ENCODE measurements at places on chromosomes 6 and 20. TPM values are rescaled to one million over a fixed set of nuclear protein-coding genes. Genes with fewer than 3 reads are reported as not detected.

GRCh38 chr20:47464380-47465101 lies 37.1 kb upstream of the NCOA3 start:
- no peak overlapping the region for H3K27ac ChIP-seq
- no peaks in the 10 kb centered on the region for H3K36me3 ChIP-seq
- no peaks in the 10 kb centered on the region for H3K27me3 ChIP-seq
- no peak overlapping the region for H3K4me3 ChIP-seq

The NANP gene
- total RNA-seq = 1.1 TPM

GRCh38 chr6:123965894-123966293 lies 162.2 kb downstream of the NKAIN2 start:
- H3K27me3 ChIP-seq = no peaks in the 10 kb centered on the region
- no peaks in the 10 kb centered on the region for H3K36me3 ChIP-seq
- no peak overlapping the region for H3K27ac ChIP-seq
- no peaks in the 10 kb centered on the region for H3K4me1 ChIP-seq
- no peak overlapping the region for H3K4me3 ChIP-seq
- DNase-seq = no peak

GRCh38 chr6:133241901-133242636 lies 912 bp downstream of the EYA4 start:
- H3K4me3 ChIP-seq = no peak overlapping the region
- no peaks in the 10 kb centered on the region for H3K4me1 ChIP-seq
- no peaks in the 10 kb centered on the region for H3K36me3 ChIP-seq

DNA sequence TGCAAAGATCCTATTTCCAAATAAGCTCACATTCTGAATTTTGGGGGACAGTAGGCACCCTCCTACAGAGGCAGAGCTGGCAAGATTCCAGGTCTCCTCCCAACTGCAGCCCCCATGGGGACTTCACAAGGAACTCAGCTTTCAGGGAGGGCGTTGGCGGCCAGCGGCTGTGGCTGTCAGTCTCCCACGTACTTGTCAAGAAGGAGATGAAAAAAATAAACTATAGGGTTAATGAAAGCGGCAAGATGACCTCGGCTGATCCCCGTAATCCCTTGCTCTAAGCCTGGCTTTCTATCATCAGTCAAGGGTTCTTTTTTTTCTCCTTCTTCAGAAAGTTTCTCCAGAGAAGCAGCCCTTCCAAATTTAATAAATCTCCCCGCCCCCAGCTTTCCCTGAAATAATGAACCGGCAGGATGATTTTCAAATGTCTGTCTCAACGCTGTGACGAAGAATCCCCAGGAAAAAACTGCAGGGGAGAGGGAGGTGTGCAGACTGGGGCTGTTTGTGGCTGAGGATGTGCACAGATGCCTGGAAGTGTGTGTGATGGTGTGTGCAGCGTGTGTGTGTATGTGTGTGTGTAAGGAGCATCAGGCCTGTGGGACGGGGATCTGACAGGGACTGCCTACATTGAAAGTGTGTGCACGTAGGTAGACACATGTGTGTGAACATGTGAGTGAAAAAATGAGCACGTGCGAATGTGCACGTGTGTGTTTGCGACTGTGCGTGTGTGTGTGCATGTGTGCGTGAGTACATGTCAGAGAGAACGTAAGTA lies 78.7 kb downstream of the SLC2A10 start:
- H3K27me3 ChIP-seq = peaks cover 7% of the 10 kb centered on the region
- no peaks in the 10 kb centered on the region for H3K4me1 ChIP-seq
- H3K27ac ChIP-seq = no peak overlapping the region
- no peaks in the 10 kb centered on the region for H3K36me3 ChIP-seq

- H3K36me3 ChIP-seq = no peaks in the 10 kb centered on the region
- DNase-seq = no peak
- H3K4me1 ChIP-seq = peaks cover 7% of the 10 kb centered on the region
- no peaks in the 10 kb centered on the region for H3K27me3 ChIP-seq
- no peak overlapping the region for H3K27ac ChIP-seq
Observed at GRCh38 chr6:107968081-107968480, 10.1 kb upstream of the SEC63 start.

GRCh38 chr20:61119794-61120410 lies 132.2 kb upstream of the CDH4 start:
- H3K36me3 ChIP-seq = no peaks in the 10 kb centered on the region
- DNase-seq = no peak
- H3K4me1 ChIP-seq = no peaks in the 10 kb centered on the region
- no peak overlapping the region for H3K4me3 ChIP-seq
- no peak overlapping the region for H3K27ac ChIP-seq
- peaks cover 2% of the 10 kb centered on the region for H3K27me3 ChIP-seq

The COL9A3 gene
- not detected for total RNA-seq

The ZSCAN12 gene
- total RNA-seq = 2.0 TPM

The SNX9 gene
- 46.6 TPM for total RNA-seq

The SLC17A9 gene
- total RNA-seq = 5.5 TPM

The CDSN gene
- total RNA-seq = not detected

DNA sequence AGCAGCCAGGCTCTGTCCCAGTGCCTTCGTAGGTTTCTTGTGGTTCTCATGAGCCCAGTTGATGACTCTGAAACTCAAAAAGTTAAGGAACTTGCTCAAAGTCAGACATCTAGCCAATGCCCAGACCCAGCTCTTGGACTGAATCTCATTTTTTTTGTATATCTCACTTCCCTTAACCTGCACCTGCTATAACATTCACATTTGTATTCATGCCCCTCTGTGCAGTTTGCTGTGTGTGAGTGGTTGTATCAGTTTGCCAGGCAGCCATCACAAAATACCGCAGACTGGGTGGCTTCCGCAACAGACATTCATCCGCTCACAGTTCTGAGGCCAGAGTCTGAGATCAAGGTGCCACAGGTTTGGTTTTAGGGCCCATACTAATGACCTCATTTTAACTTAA lies 49.9 kb downstream of the IPCEF1 start:
- no peaks in the 10 kb centered on the region for H3K27me3 ChIP-seq
- H3K4me3 ChIP-seq = no peak overlapping the region
- DNase-seq = no peak
- H3K27ac ChIP-seq = no peak overlapping the region
- peaks cover 6% of the 10 kb centered on the region for H3K4me1 ChIP-seq

GRCh38 chr6:90421666-90422065 lies 125.0 kb upstream of the BACH2 start:
- no peak overlapping the region for H3K4me3 ChIP-seq
- no peaks in the 10 kb centered on the region for H3K36me3 ChIP-seq
- peaks cover 4% of the 10 kb centered on the region for H3K4me1 ChIP-seq
- DNase-seq = no peak
- no peaks in the 10 kb centered on the region for H3K27me3 ChIP-seq

The PDE10A gene
- total RNA-seq = not detected

- peaks cover 30% of the 10 kb centered on the region for H3K36me3 ChIP-seq
- H3K27me3 ChIP-seq = no peaks in the 10 kb centered on the region
- DNase-seq = no peak
- H3K4me1 ChIP-seq = peaks cover 94% of the 10 kb centered on the region
- no peak overlapping the region for H3K4me3 ChIP-seq
Observed at GRCh38 chr20:51535075-51535386, 7.5 kb downstream of the NFATC2 start.

The SLC22A2 gene
- total RNA-seq = not detected

- no peaks in the 10 kb centered on the region for H3K4me1 ChIP-seq
- DNase-seq = no peak
- no peaks in the 10 kb centered on the region for H3K27me3 ChIP-seq
- H3K4me3 ChIP-seq = no peak overlapping the region
- no peaks in the 10 kb centered on the region for H3K36me3 ChIP-seq
Observed at GRCh38 chr6:21149470-21149869, 444.1 kb upstream of the SOX4 start.

DNA sequence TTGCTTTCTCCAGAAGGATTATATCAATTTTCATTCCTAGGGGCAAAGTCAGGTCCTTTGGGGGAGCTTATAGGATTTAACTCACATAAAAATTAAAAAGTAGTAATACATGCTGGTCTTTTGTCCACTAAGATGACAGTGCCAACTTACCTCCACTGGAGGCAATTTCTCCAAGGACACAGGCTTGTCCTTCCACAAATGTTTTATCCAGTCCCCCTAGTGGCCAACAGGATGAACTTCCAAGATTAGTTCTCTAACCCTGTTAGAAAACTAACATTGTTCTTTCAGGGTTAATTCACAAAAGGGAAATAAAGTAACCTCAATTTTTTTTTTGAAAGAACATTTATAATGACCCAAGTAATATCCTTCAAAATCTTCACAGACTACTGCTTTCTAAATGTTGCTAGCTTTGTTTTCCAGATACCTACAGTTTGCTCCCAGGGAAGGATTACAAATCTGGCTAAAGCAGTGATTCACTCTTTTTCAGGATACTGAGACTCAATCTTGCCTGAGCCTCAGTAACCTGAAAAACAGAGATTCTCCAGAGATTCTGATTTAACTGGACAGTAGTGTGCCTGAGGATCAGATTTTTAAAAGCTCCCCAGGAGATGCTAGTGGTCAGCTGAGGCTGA lies 31.7 kb upstream of the UBR2 start:
- no peak overlapping the region for H3K27ac ChIP-seq
- H3K4me3 ChIP-seq = no peak overlapping the region
- H3K27me3 ChIP-seq = no peaks in the 10 kb centered on the region
- no peak for DNase-seq

- H3K4me3 ChIP-seq = no peak overlapping the region
- H3K27me3 ChIP-seq = no peaks in the 10 kb centered on the region
- H3K36me3 ChIP-seq = peaks cover 4% of the 10 kb centered on the region
- H3K4me1 ChIP-seq = peaks cover 3% of the 10 kb centered on the region
- H3K27ac ChIP-seq = no peak overlapping the region
Observed at GRCh38 chr20:57648878-57649616, 28.8 kb upstream of the ZBP1 start.

GRCh38 chr6:17919496-17919895 lies 67.9 kb downstream of the KIF13A start:
- no peak overlapping the region for H3K27ac ChIP-seq
- no peaks in the 10 kb centered on the region for H3K4me1 ChIP-seq
- no peaks in the 10 kb centered on the region for H3K36me3 ChIP-seq
- no peak overlapping the region for H3K4me3 ChIP-seq
- no peak for DNase-seq

DNA sequence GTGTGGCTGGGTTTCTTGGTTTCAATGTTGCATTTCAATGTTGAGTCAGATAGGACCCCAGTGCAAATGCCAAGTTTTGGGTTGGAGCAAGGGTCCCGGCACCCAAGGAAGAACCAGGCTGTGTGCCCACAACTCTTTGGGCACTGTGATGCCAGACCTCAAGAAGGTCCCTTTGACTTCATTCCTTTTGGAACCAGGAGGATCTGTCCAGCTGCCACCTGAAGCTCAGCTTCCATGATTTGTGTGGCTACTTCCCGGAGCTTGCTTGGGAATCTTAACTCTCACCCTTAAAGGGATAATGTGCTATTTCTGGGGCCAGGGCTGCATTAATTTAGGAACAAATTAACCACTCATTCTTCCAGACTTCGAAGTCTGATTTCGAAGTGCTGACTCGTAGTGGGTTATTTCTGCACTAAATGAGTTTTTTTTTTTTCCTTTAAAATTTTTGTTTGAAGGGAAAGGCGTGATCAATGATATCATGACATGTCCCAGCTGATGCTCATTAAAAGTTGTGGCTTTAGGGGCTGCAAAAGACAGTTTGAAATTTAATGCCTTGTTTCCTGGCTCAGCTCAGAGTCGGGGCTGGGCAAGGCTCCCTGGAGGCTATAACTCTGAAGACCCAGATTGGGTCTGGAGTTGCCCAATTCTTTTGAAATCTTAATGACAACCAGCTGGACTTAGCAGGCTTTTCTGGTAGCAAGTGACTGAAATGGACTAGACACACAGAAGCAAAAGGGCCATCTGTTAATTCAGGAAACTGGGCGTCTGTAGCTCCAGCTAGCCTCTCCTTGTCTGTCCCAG lies 24.0 kb upstream of the PHACTR3 start:
- no peaks in the 10 kb centered on the region for H3K4me1 ChIP-seq
- H3K4me3 ChIP-seq = no peak overlapping the region
- H3K36me3 ChIP-seq = no peaks in the 10 kb centered on the region
- no peak overlapping the region for H3K27ac ChIP-seq

DNA sequence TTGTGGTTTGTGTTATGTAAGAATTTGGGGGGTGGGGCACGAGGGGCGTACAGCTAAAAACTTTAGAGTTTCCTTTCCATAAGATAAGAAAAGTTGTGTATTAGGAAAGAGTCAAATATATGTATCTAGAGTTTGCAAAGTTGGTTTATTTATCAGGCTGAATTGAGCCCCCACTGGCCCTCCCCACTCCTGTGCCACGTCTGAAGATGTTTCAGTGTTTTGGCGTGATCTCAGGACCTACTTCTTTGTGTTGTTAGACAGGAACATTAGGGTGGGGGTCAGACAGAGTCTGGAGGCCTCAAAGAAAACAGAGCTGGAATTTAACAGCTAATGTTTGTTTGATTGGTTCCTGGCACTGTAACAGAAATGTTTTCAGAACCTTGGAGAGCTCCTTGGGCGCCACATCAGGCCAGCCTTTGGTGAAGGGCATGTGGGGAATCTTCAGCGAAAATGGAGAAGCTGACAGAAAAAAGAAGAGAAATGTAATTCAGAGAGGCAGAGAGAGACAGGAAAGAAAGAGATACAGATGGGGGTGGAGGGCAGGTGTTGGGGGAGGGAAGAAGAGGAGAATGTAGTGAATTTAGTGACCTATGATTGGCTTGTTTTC lies 674 bp downstream of the NRSN1 start:
- no peak overlapping the region for H3K27ac ChIP-seq
- H3K4me3 ChIP-seq = no peak overlapping the region
- DNase-seq = no peak
- no peaks in the 10 kb centered on the region for H3K36me3 ChIP-seq

DNA sequence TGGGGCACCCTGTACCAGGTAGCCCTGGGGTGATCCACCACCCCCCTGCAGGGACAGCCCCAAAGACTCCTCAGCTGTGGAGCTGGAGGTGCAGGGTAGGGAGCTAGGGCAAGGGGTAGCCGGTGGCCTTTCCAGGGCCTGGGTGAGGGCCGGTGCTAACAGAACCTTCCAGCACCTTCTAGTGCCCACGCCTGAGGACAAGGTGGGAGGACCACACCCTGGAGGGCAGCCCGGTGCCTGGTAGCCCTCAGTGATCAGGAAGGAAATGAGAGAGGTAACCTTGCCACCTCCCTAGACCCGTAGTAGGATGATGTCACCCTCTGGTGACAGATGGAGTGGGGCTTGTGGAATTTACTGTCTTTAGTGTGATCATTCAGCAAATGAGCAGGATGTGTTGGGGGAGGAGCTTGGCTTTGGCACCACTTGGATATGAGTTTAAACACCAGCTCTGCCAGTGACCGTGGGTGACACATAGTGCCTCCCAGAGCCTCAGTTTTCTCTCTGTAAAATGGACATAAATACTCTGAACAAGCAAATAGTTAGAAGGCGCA lies 187.7 kb downstream of the NFATC2 start:
- peaks cover 2% of the 10 kb centered on the region for H3K4me1 ChIP-seq
- H3K27me3 ChIP-seq = no peaks in the 10 kb centered on the region
- no peaks in the 10 kb centered on the region for H3K36me3 ChIP-seq
- no peak overlapping the region for H3K4me3 ChIP-seq
- H3K27ac ChIP-seq = no peak overlapping the region

The MOCS1 gene
- 2.0 TPM for total RNA-seq

GRCh38 chr6:167965592-167966539 lies 31.6 kb upstream of the KIF25 start:
- H3K27me3 ChIP-seq = no peaks in the 10 kb centered on the region
- no peak overlapping the region for H3K27ac ChIP-seq
- peaks cover 2% of the 10 kb centered on the region for H3K36me3 ChIP-seq
- no peaks in the 10 kb centered on the region for H3K4me1 ChIP-seq
- H3K4me3 ChIP-seq = no peak overlapping the region

All from CD4-positive, alpha-beta T cell (primary cell).